ENCODE measurements at places on chromosomes 6 and 20. TPM values are rescaled to one million over a fixed set of nuclear protein-coding genes. Genes with fewer than 3 reads are reported as not detected.

- H3K27me3 ChIP-seq, result peaks cover 10% of the 10 kb centered on the region
- H3K4me3 ChIP-seq, result no peak overlapping the region
- no peak overlapping the region for H3K27ac ChIP-seq
- no peak for DNase-seq
- no peaks in the 10 kb centered on the region for H3K36me3 ChIP-seq
Measured at GRCh38 chr6:18477301-18477941, 90.3 kb downstream of the RNF144B start.

- no peaks in the 10 kb centered on the region for H3K4me1 ChIP-seq
- H3K27ac ChIP-seq, result no peak overlapping the region
- H3K36me3 ChIP-seq, result no peaks in the 10 kb centered on the region
Measured at GRCh38 chr6:163842467-163842866, 427.9 kb downstream of the QKI start.

DNA sequence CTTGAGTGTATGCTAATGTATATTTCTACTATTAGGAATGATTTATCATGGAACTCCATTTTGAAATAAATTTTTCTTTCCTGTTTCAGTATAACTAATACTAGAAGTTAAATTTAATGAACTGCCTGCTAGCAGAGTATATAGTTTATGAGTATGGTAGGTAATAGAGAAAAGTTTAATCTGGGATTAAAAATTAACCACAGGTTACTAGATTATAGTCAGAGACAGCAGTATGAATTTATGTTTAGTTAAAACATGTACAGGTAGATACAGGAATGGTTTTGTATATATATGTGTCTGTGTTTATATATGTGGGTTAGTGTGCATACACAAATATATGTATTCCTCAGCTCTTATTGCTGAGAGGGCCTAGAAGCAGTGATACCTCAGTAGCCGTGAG lies 32.3 kb downstream of the CD2AP start:
- no peak overlapping the region for H3K4me3 ChIP-seq
- no peak overlapping the region for H3K27ac ChIP-seq
- peaks cover 67% of the 10 kb centered on the region for H3K36me3 ChIP-seq
- DNase-seq, result no peak
- no peaks in the 10 kb centered on the region for H3K27me3 ChIP-seq

DNA sequence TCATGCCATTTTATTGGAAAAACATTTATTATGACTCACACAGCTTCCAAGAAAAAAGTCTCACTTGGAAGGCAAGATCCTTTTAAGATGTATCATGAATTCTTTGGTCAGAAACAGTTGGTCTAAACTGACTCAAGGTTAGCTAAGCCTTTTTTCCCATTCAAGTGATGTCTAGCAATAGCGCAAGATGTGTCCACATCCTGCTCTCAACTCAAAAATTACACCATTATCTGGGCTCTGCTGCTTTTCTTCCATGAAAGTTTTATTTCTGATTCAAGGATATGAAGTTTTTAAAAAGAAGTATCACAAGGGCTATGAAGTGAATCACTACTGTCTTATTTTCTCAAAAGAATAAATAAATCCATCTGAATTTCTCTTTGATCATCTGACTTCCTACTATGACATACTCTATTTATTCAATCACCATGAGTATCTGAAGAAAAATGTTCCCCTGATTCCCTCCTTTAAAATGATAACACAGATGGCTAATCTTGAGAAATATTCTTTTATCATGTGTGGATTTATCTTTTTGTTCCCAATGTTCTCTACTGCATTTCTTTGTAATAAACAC lies 139.2 kb downstream of the AHI1 start:
- H3K36me3 ChIP-seq, result no peaks in the 10 kb centered on the region
- H3K27me3 ChIP-seq, result no peaks in the 10 kb centered on the region
- DNase-seq, result no peak
- H3K4me3 ChIP-seq, result no peak overlapping the region
- no peaks in the 10 kb centered on the region for H3K4me1 ChIP-seq

DNA sequence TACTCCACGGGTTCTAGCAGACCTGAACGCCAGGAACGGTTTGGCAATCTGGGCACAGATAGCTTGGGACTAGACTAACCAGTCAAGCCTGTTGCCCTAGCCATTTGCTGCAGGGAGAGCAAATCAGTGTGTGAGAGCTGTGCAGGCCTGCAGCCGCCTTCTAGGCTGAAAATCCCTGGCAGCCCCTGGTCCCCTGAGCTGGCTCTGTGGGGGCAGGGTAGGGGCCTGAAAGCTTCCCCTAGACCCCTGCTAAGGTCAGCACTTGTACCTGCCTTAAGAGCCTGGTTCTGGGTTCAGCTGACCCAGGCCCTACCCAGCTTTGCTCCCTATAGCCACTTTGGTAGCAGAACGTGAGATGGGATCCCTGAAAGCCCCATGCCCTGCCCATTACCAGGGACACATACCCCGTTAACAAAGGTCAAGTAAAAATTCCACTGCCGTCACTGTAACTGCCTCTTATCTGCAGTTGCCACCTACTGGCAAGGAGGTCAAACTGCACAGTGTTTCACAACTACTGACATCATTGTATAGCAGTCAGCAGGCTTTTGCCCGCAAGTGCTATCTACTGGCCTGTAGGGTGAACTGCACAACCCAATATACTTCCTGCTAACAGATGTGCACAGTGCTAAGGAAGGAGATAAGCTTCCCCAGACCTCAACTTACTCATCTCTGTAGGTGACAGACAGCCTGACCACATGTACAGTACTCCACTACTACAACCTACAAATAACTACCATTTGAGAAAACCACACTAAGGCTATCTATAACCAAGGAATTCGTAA lies 95.1 kb upstream of the OLIG3 start:
- H3K27ac ChIP-seq, result peak overlapping the region; percentile 63
- peak; percentile 76 for DNase-seq
- H3K4me1 ChIP-seq, result peaks cover 14% of the 10 kb centered on the region
- peaks cover 37% of the 10 kb centered on the region for H3K27me3 ChIP-seq
- H3K36me3 ChIP-seq, result peaks cover 12% of the 10 kb centered on the region

DNA sequence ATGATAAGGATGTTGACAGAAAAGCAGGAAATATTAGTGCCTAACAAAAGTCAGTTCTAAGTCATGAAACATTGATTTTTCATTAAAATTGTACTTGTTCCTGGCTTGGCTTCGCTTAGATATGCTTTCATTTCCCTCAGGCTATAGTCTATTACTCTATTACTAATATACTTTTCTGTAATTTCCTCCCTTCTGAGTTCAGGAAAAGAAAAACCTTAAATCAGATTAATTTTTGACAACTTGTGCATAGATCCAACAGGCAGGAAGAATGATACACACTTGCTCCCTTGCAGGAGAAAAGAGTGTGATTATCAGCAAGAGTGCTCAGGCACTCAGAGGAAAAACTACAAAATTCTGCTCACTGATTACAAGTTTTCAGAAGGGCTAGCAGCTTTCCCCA lies 145.2 kb upstream of the THEMIS start:
- no peak overlapping the region for H3K27ac ChIP-seq
- H3K4me1 ChIP-seq, result no peaks in the 10 kb centered on the region
- no peak overlapping the region for H3K4me3 ChIP-seq
- DNase-seq, result no peak

DEF6 gene
- 219 TPM for total RNA-seq

TSPO2 gene
- not detected for total RNA-seq

Measured in activated CD4-positive, alpha-beta T cell treated with anti-CD3 and anti-CD28 coated beads, Interleukin-2, amount 10 ng/mL, durations not matched to agents 7 days and 5 days (primary cell).